PC-3 (cell line): ENCODE measurements at places on chromosomes 1 and 21. TPM values are rescaled to one million over a fixed set of nuclear protein-coding genes. Genes with fewer than 3 reads are reported as not detected.

- no peaks in the 10 kb centered on the region for H3K27me3 ChIP-seq
- peak; percentile 99 for DNase-seq
- H3K4me3 ChIP-seq: no peak overlapping the region
- peaks cover 57% of the 10 kb centered on the region for H3K4me1 ChIP-seq
Measured at GRCh38 chr1:26853156-26853555, 9.8 kb upstream of the SFN start.

DNA sequence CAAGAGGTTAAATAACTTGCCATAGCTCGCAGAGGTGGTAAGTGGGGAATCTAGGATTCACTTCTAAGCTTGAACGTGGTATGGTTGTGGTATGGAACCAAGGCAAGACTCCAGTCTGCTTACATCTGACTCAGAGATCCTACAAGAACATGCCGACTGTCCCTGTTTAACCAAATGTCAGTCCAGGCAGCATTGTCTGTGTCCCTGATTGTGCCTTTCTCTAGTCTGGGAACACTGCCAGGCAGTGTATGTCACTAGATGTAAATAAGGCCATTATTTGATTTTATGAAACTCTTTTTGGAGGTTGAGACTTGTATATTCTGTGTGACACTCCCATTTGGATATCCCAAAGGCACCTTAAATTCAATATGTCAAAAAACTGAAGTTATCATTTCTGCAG, 96.0 kb downstream of the NOS1AP start:
- peak; percentile 39 for DNase-seq
- H3K27ac ChIP-seq: no peak overlapping the region
- no peaks in the 10 kb centered on the region for H3K27me3 ChIP-seq
- no peaks in the 10 kb centered on the region for H3K36me3 ChIP-seq
- no peak overlapping the region for H3K4me3 ChIP-seq

The IVL gene
- total RNA-seq: 0.55 and 1.0 TPM in 2 replicates

GRCh38 chr1:46532498-46533178, 18.8 kb downstream of the KNCN start:
- peaks cover 11% of the 10 kb centered on the region; the same call in 1 of the 2 replicates for H3K4me1 ChIP-seq
- H3K4me3 ChIP-seq: peak overlapping the region; percentile 49; the same call in 1 of the 2 replicates
- no peak overlapping the region for H3K27ac ChIP-seq
- no peaks in the 10 kb centered on the region for H3K36me3 ChIP-seq
- H3K27me3 ChIP-seq: no peaks in the 10 kb centered on the region

DNA sequence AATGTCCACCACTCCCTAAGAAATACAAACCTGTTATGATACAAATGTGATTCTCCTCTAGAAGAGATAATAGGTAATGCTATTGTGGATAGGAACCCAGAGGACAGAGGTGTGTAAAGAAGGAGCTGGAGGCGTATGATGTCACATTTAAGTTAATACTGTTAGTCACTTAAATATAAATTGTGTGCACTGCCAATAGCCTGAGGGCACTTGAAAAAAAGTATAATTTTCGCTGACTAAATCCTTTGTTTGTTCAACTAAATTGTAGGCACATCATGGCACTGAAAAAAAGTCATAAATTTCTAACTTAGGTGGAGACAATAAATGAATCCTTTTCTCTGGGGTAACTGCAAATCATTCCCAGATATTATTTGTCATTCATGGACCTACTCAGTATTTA, 4.4 kb downstream of the RCSD1 start:
- H3K36me3 ChIP-seq: no peaks in the 10 kb centered on the region
- no peak overlapping the region for H3K27ac ChIP-seq
- H3K27me3 ChIP-seq: peaks cover 41% of the 10 kb centered on the region
- DNase-seq: peak; percentile 91
- no peak overlapping the region for H3K4me3 ChIP-seq
- H3K4me1 ChIP-seq: peaks cover 14% of the 10 kb centered on the region; the same call in 1 of the 2 replicates

DNA sequence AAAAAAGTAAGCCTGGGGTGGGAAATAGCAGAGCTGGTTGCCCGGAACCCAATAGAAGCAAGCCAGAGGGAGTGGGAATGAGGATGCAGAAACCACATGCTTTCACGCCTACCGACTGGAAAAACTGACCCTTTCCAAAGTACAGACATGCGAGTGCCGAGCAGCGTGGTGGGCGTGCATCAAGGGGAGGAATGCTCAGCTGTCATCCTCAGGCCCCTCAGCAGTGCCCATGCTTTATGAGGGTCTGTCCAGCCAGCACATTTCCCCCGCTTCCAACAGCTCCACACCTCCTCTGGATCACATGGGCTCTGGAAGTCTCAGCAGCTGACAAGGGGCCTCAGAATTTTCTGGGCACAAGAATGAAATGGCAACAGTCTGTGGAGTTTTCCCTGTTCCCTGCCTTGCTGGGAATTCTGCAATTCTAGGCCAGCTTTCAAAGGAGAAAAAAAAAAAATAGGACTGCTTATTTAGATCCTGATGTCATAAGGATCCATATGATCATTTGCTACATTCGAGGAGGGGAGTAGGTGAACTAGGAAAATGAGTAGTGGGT, 19.1 kb upstream of the IKBKE start:
- H3K4me1 ChIP-seq: peaks cover 22% of the 10 kb centered on the region
- no peak overlapping the region for H3K27ac ChIP-seq
- no peak for DNase-seq
- no peak overlapping the region for H3K4me3 ChIP-seq

GRCh38 chr1:20413136-20413775, 72.8 kb downstream of the CAMK2N1 start:
- no peaks in the 10 kb centered on the region for H3K36me3 ChIP-seq
- H3K4me1 ChIP-seq: peaks cover 11% of the 10 kb centered on the region
- no peak for DNase-seq
- H3K27me3 ChIP-seq: no peaks in the 10 kb centered on the region
- no peak overlapping the region for H3K27ac ChIP-seq

The FAM177B gene
- total RNA-seq: not detected in 2 replicates

The GJB4 gene
- total RNA-seq: 0.12 TPM in 1 of 2 replicates, not detected in the other

DNA sequence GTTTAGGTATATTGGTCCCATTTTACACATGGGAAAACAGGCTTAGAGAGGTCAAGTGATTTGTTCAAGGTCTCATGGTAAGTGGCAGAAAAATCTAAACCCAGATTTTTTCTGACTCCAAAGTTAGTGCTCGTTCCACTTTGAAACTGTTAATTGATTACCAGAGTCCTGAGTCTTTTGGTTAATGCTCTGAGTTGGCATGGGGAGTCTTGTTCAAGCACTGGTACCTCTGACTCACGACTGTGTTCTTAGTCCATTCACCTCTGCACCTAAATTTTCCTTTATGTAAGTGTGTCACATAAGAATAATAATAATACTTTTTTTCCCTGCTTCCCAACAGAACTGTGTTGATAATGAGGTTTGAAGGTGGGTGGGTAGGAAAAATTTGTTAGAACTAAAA, 59.3 kb downstream of the VANGL2 start:
- H3K27ac ChIP-seq: no peak overlapping the region
- no peak for DNase-seq
- H3K4me1 ChIP-seq: no peaks in the 10 kb centered on the region

DNA sequence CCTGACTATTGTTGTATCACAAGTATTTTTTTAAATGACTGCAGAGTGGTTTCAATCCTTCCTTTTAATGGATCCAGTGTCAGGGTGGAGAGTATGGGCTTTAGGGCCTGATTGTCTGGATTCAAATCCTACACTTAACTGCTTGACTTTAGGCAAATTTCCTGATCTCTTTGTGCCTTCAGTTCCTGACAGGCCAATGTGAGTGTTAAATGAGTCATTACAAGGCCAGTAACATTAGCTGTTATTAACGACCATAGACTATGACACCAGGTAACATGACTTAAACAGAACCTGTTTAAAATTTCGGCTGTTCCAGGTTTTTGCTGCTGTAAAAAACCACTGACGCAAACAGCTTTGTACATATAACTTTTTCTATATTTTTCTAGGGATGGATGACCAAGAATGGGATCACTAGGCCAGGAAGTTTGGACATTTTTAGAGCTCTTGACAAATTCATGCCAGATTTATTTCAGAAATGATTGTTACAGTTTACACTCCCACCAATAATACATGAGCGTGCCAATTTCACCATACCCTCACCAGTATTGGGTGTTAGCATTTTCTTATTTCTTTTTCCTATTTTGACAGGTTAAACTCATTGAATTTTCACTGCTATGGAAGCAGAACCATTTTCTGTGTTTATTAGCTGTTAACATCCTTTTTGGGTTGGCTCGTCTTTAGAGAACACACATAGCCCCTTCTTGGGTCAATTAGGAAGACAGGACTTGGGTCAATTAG, 11.3 kb downstream of the ZNF362 start:
- no peak overlapping the region for H3K4me3 ChIP-seq
- no peak overlapping the region for H3K27ac ChIP-seq
- no peaks in the 10 kb centered on the region for H3K36me3 ChIP-seq
- H3K27me3 ChIP-seq: no peaks in the 10 kb centered on the region
- H3K4me1 ChIP-seq: no peaks in the 10 kb centered on the region

DNA sequence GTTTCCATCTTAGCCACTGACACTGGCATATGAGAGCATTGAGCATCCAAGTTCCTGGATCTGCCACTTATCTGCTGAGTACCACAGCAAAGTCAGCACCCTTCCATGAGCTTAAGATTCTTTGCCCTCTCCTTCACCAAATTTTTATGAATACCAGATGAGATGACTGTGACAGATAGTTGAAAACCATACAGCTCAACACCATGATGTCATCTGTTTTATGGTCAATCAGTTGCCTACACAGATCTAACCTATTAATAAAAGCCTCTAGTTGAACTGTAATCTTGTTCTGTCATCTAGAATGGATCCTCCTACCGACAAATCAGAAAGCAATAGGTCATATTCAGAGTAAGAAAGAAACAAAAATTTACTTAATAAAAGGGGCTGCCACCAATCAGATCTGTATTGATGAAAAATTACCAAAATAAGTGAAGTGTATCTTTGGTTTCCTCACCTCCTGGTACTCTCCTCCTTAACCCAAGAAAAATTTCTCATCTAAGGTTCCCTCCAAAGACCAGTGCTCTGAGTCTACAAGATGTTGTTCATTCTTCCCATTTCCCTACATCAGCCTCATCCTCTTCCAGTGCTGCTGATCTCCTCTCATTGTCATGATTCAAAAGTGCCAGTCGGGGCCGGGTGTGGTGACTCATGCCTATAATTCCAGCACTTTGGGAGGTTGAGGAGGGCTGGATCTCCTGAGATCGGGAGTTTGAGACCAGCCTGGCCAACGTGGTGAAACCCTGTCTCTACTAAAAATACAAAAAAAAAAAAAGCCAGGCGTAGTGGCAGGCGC, 138.8 kb upstream of the CTTNBP2NL start:
- DNase-seq: no peak
- peaks cover 49% of the 10 kb centered on the region for H3K27me3 ChIP-seq
- no peak overlapping the region for H3K4me3 ChIP-seq
- H3K27ac ChIP-seq: no peak overlapping the region
- peaks cover under 1% of the 10 kb centered on the region for H3K4me1 ChIP-seq

GRCh38 chr21:31731056-31731856, 662 bp downstream of the SCAF4 start:
- peaks cover 25% of the 10 kb centered on the region for H3K4me1 ChIP-seq
- H3K27ac ChIP-seq: peak overlapping the region; percentile 54
- no peaks in the 10 kb centered on the region for H3K27me3 ChIP-seq
- H3K36me3 ChIP-seq: no peaks in the 10 kb centered on the region

The CD34 gene
- not detected in 2 replicates for total RNA-seq

The YIPF1 gene
- total RNA-seq: 21.1 and 22.7 TPM in 2 replicates

DNA sequence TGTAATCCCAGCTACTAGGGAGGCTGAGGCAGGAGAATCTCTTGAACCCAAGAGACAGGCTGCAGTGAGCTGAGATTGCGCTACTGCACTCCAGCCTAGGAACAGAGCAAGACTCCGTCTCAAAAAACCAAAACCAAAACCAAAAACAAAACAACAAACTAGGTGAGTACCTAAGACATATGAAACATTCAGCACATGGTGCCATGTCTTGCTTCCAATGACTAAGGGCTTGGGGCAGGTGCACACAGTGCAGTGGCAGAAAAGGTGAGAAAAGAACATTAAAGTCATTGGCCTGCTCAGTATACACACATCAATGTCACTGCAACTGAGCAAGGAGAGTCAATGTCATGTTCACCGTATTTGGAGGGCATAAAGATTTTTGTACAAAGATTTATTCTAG, 4.1 kb upstream of the ACTA1 start:
- H3K4me1 ChIP-seq: peaks cover 19% of the 10 kb centered on the region
- peaks cover 21% of the 10 kb centered on the region for H3K27me3 ChIP-seq
- no peak overlapping the region for H3K27ac ChIP-seq
- peaks cover 17% of the 10 kb centered on the region for H3K36me3 ChIP-seq

- DNase-seq: peak; percentile 85
- H3K27me3 ChIP-seq: no peaks in the 10 kb centered on the region
- no peaks in the 10 kb centered on the region for H3K36me3 ChIP-seq
- H3K27ac ChIP-seq: no peak overlapping the region
- H3K4me1 ChIP-seq: peaks cover 30% of the 10 kb centered on the region
Measured at GRCh38 chr1:160101037-160101716, 2.8 kb upstream of the IGSF8 start.

DNA sequence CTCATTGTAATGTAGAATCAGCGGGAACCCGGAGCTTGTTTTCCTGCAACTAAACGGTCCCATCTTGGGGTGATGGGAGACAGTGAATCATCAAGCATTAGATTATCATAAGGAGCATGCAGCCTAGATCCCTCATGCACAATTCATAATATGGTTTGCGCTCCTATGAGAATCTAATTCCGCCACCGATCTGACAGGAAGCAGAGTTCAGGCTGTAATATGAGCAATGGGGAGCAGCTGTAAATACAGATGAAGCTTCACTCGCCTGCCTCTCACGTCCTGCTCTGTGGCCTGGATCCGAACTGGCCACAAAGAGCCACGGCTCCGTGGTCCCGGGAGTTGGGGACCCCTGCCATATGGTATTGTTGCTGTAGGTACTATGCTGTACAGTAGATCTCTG, 1.6 kb downstream of the IFI44 start:
- H3K36me3 ChIP-seq: no peaks in the 10 kb centered on the region
- H3K27me3 ChIP-seq: no peaks in the 10 kb centered on the region
- H3K27ac ChIP-seq: no peak overlapping the region
- no peak overlapping the region for H3K4me3 ChIP-seq

DNA sequence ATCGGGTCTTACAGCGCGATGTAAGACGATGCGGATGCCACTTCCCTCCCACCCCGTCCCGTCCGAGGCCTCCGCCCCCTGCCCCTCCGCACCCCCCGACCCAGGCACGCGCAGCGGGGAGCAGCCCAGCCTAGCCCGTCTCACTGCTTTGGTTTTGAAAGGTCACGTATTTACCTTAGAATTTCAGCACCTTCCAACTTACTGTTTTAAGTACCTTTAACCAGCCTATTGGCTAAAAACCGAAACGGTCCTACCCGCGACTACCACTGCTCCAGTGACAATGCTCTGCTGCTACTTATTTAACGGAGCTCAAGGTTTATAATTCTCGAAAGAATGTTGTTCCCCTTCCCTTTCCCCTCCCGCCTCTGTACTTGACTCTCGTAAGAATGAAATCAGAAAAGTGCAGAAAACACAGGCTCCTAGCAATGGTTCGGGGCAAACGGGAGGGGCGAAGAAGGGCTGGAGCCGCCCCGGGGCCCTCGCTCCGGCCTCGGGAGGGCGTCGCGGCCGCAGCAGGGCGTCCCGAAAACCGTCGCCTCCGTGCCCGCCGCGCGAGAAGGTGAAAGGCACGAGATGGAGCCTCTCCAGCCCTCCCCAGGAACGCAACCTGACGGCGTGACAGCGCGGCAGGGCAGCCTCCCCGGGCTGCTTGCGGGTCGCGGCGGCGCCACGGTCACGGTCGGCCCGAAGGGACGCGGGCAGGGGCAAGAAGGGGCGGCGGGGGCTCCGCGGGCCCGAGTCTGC, 667 bp downstream of the TMEM50B start:
- no peaks in the 10 kb centered on the region for H3K27me3 ChIP-seq
- peak overlapping the region; percentile 67 for H3K27ac ChIP-seq
- H3K4me1 ChIP-seq: no peaks in the 10 kb centered on the region; the same call in 1 of the 2 replicates
- DNase-seq: peak; percentile 33
- peak overlapping the region; percentile 79 for H3K4me3 ChIP-seq
- no peaks in the 10 kb centered on the region for H3K36me3 ChIP-seq

The PADI1 gene
- total RNA-seq: 0.35 and 0.73 TPM in 2 replicates
